ENCODE measurements at places on chromosomes 13 and 19.

DNA sequence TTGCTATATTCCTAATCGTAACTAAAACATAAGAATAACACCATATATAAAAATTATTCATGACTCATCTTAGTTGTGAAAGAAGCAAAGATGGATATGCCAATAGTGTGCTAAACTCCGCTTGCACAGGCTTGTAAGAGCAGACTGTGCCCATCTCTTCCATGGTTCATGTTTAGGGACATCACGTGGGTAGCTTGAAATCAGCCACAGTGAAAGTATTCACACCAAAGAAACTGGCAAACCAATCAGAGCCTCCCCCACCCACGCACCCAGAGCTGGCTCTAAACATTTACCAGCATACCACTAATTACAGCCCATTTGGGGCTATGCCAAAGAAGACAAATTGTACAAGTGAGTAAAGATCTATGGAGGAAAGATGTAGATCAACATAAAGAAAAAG lies 147.5 kb downstream of the DIAPH3 start:
- no peak for DNase-seq

DNA sequence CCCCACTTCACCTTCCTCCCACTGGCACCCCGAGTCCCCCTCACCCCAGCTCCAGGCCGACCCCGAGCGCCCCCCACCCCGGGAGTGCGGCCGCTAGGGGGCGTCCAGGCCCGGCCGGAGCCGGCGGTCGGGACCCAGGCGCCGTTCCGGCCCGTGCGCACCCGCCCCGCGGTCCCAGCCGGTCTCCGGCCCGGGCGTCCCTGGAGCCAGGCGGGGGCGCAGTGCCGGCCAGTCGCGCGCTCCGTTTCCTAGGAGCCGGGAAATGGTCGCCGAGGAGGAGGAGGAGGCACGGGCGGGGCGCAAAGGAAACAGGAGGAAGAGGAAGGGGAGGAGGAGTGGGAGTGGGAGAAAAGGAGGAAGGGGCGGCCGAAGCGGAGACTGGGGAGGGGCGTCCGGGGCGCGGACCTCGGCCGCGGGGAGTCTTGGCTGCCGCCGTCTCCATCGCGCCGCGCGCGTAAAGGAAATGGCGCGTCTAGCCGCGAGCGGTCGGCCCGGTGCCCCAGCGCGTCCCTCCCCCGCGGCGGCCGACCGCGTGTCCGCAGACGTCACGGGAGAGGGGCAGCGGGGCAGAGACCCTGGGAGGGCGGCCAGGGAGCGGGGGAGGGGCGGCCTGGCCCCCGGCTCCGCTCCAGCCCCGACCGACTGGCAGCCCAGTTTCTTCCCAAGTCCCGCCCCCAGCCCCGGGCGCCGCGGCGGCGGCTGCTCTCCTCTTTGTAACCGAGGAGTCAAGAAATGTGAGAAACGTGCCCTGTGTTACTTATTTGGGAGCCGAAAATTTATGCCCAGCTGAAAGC lies 1.1 kb upstream of the KCTD15 start:
- DNase-seq: peak; percentile 64

DNA sequence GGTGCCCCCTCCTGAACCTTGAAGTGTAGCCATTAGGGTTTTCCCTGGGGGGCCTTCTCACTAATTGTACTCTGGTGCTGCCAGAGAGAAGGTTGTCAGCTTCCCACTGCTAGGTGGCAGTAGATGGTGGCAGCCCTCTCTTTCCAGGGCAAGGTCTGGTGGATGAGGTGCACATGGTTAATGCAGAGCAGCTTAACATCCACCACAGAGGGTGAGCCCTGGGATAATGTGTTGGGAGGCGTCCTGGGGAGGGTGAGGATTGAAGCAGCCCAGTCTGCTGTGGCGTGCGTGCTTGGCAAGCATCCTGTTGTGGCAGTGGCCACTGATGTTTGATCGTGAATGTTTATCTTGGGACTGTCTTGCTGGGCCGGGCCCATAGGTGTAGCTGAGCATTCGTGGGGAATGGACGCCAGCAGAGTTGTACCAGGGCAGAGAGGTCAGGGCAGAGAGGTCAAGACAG lies 5.8 kb downstream of the EGLN2 start:
- no peak for DNase-seq

DNA sequence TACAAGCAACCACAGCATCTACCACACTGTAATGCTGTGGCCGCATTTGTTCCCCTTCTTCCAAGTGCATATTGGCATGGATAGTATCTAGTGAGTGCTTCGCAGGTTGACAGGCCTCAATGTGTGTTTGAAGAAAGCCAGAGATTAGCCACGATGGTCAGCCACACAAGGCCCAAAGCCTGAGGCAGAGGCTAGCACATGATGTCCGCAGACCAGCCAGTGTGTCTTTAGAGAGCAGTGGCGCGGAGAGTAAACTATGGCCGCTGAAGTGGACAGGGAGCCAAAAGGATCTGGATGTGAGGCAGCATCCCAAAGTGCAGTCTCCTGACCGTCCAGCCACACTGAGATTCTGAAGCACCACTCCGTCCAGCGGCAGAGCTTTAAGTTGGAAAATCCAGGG lies 36.0 kb downstream of the BRD4 start:
- no peak for DNase-seq

DNA sequence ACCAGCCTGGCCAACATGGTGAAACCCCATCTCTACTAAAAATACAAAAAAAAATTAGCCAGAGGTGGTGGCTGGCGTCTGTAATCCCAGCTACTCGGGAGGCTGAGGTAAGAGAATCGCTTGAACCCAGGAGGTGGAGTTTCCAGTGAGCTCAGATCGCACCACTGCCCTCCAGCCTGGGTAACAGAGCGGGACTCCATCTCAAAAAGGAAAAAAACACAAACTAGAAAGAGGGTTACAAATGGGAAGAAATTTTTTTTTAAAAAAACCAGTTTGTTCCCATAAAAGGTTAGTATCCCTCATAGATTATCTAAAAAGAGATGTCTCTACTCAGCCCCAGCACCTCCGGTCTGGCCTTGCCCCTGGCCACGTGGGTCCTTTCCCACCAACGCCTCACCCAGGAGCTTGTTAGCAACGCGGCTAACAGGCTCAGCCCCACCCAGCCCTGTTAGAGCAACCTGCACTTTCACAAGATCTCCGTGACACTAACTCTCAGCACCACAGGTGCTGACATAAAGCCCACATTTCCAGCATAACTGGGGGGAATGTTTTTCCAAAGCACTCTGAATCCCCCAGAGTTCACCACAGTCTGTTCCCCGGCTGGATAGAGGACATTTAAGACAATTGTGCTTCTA lies 4.3 kb downstream of the DMKN start:
- no peak for DNase-seq

DNA sequence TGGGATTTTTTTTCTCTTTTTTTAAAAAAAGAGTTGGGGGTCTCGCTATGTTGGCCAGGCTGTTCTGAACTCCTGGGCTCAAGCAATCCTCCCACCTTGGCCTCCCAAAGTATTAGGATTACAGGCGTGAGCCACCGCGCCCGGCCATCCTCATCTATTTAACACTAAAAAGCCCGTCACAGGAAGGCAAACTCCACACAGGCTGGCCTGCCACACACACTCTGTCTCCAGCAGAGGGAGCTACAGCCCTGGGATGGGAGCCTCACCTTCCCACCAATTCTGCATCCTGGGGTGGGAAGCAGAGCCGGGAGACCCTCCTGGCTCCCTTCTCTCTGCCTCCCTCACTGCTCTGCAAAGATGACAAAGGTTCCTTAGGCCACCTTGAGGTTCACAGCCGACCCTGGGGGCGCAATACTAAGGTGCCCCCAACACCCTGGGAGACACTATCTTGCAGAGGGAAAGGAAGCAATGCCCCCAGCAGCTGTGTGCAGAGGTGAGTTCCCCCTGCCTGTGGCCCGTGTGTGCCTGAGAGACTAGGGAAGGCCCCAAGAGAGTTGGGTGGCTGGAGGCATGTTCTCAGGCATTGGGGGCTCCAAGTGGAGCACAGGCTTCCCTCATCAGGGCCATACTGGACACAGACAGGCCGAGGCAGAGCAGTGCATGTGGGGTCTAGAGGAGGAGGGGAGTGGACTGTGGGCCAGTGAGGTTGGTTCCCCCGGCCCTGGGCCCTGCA lies 27.4 kb upstream of the TIMM44 start:
- DNase-seq: peak; percentile 41

DNA sequence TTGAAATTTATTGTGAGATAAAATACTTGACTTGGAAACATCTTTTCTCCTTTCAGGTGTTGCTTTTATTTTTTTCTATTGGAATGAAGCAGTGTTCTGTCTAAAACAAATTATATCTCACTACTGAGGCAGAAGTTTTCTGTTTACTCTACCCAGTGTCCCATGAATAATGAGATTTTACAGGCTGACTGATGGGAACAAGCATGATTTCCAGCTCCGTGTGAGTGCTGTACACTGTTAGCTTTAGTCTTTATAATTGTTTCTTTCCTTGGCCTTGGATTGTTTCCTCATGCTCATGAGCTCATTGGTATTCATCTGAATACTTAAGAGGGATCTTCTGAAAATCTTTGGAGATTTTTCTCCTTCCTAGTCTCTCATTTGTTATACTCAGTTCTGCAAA lies 2049.5 kb upstream of the PRR20A start:
- peak; percentile 39 for DNase-seq

Measured in NCI-H1694 (cell line).